ENCODE measurements at places on chromosomes 7 and 10.

GRCh38 chr7:69756235-69756634, 158.0 kb downstream of the AUTS2 start:
- no peak for DNase-seq

DNA sequence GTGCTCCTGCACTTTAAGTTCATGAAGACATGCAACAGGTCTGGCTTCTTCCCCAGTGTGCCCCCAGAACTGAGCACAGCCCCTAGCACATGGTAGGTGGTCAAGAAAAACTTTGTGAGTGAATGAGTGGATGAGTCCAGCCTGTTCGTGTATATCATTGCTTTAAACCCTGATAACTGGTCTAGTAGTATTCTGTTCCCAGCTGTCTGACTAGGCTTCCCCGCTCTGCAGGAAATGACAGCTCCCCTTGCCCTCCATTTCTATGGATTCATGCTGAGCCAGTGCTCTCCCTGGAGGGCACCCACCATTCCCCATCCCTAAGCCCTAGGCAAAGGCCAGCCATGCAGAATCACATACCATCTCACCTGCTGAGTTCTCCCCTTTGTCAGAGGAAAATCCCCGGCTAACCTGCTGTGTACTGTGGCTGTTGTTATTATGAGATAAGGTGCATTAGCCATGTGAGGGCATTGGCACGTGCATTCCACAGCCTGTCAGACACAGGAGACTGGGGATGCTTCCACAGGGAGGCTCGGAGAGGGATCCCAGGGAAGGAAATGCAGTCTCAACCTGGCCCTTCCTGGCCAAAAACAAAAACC, 698.9 kb downstream of the GRID1 start:
- no peak for DNase-seq

DNA sequence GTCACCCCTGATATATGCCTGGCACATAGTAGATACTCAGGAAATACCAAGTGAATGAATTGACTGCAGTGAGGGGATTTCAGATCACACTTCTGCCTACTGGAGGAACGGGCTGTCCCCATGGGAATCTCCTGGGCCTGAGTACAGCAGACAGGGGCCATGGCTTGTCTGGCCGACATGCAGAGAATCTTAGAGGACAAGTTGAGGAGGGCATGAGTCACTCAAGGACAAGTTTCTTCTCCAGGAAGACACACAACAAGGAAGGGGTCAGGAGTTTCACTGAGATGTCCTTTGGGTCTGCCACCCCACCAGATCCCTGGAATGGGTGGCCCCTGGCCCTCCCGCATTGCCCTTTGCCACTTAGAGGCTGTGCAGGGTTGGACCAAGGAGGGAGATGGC, 20.7 kb downstream of the PLPP4 start:
- DNase-seq, result no peak

- DNase-seq, result no peak
These were observed 800.0 kb downstream of the LRMDA start for GRCh38 chr10:76231286-76231934.

- DNase-seq, result no peak
These were observed 464.9 kb downstream of the ANKRD7 start for GRCh38 chr7:118689403-118689802.

DNA sequence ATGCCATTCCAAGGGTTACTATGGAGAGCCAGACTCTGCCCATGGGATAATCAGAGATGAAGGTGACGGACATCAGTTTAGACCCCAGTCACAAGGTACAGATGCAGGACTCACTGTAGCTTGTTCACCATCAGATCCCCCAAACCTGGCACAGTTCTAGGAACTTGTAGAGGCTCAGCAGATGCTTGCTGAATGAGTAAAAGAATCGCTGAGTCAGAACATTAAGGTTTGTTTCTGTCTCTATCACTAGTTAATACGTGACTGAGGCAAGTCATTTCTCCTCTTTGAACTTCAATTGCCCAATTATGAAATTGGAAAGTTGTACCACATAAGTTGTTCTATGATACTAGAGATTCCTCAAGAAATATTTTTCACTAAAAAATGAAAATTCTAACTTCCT, 65.1 kb downstream of the PPP1R3C start:
- no peak for DNase-seq

DNA sequence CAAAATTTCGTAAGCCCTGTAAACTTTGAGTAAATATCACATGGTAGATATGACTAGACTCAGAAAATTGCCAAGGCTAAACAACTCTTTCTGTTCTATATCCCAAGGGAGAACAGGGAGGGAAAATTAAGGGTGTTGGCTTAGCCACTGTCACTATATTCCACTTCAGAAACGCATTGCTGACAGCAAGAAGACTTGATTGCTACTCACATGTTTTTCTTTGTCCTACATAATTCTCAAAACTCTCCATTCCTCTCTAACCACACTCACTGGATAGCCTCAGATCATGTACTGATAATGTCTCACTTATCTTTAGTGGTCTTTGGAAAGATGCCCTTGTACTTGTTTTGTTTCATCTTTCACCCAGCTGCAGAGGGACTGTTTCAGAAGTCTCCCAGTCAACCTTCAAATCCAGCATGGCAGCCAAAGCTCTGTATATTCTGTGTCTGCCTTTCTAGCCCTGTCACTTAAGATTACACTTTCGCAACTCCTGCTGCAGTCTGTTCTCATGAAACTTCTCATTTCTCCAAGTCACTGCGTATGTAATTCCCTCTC, 582.4 kb upstream of the FZD8 start:
- no peak for DNase-seq

DNA sequence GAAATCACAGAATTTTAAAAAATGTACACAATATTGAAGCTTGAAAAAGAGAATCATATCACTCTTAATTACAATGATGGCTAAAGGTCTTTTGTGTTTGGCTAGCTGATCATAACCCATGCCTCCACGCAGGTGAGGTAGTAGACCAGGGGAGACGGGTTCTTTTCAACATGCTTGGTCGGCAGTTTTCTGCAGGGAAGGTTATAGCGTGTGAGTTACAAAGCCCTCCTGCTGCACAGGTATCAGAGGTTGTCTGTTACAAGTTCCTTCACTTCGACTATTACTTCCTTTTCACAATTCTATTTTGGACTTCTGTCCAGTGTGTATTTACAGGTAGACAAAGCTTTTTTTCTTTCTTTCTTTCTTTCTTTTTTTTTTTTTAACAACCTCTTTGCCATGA, 127.1 kb upstream of the PRPS1L1 start:
- DNase-seq, result no peak

DNA sequence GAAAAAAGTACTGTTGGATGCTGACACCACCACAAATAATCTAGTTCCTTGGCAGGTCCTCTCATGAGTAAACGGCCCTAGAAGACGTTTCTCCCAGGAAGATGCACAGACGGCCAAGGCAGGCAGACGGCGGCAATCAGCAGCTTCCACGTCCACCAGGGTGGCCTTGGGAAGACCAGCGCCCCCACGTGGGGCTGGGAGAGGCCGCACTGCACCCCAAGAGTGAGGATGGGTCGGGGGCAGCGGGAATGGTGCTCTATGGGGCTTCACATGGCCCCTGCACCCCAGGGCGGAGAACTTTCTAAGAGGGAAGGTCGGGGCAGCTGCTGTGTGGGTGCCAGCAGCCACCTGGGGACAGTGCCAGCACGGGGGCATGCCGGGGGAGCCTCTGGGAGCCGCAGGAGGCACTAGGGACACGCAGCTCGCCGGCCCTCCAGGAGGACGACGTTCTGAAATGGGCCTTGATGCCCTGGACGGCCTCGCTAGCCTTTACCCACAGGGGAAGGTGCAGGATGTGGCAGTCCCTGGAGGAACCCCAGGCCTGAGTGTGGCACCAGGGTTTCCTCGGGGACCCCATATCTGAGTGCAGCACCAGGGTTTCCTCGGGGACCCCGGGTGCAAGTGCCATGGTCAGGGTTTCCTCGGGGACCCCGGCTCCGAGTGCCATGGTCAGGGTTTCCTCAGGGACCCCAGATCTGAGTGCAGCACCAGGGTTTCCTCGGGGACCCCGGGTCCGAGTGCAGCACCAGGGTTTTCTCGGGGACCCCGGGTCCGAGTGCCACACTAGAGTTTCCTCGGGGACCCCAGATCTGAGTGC, 539.9 kb downstream of the DNAJB6 start:
- no peak for DNase-seq

- DNase-seq, result no peak
These were observed 75.7 kb downstream of the IMMP2L start for GRCh38 chr7:111486472-111487142.

GRCh38 chr10:111650088-111650487, 533.5 kb downstream of the GPAM start:
- no peak for DNase-seq

Data from mesothelial cell of epicardium (in vitro differentiated cells).